ENCODE measurements at places on chromosomes 13 and 19. TPM values are rescaled to one million over a fixed set of nuclear protein-coding genes. Genes with fewer than 3 reads are reported as not detected.

The C19orf67 gene
- not detected for total RNA-seq

The UBE2L5 gene
- total RNA-seq, result not detected

The FAM216B gene
- not detected for total RNA-seq

The RNASEH2A gene
- total RNA-seq, result 1.4 TPM

The C2CD4C gene
- total RNA-seq, result not detected

The ADAT3 gene
- 2.9 TPM for total RNA-seq

The KIRREL2 gene
- 0.10 TPM for total RNA-seq

The BCAM gene
- not detected for total RNA-seq

The TMEM38A gene
- 2.7 TPM for total RNA-seq

The NOTCH3 gene
- total RNA-seq, result 0.31 TPM

The ZNF541 gene
- 0.21 TPM for total RNA-seq

The IRGC gene
- not detected for total RNA-seq

The ZNF492 gene
- 2.4 TPM for total RNA-seq

The PRKD2 gene
- total RNA-seq, result 25.2 TPM

The AKAP8L gene
- total RNA-seq, result 76.9 TPM

The SOHLH2 gene
- total RNA-seq, result not detected

The KIR2DL4 gene
- total RNA-seq, result 0.31 TPM

The RNF17 gene
- total RNA-seq, result not detected

The CEACAM7 gene
- total RNA-seq, result not detected

The FREM2 gene
- not detected for total RNA-seq

The KLK13 gene
- not detected for total RNA-seq

The ACP7 gene
- not detected for total RNA-seq

The HCST gene
- total RNA-seq, result 58.1 TPM

The ZNF99 gene
- under 0.01 TPM for total RNA-seq

The ERFL gene
- total RNA-seq, result 0.21 TPM

The ZNF557 gene
- total RNA-seq, result 25.6 TPM

The ZNF101 gene
- 94.2 TPM for total RNA-seq

The KASH5 gene
- total RNA-seq, result not detected

The LRRC8E gene
- total RNA-seq, result not detected

The CABP5 gene
- total RNA-seq, result 4.0 TPM

The ZNF586 gene
- total RNA-seq, result 56.8 TPM

The OR7D2 gene
- under 0.01 TPM for total RNA-seq

The ZNF607 gene
- total RNA-seq, result 0.73 TPM

The ZC3H4 gene
- total RNA-seq, result 10.4 TPM

The IGFL2 gene
- not detected for total RNA-seq

The CASP14 gene
- total RNA-seq, result not detected

The EDNRB gene
- 0.21 TPM for total RNA-seq

Measured in mononuclear cell (primary cell).